NCI-H526 (cell line): ENCODE measurements at places on chromosomes 16 and 17.
A peak's percentile ranks its signal among the peaks of the same experiment; 100 is the strongest.

GRCh38 chr17:55433629-55434422, 12.2 kb upstream of the MMD start:
- peak; percentile 6 for DNase-seq

GRCh38 chr17:21299981-21300600, 15.6 kb downstream of the MAP2K3 start:
- no peak for DNase-seq

GRCh38 chr16:4922721-4923342, 14.1 kb downstream of the PPL start:
- no peak for DNase-seq

- no peak for DNase-seq
Observed at GRCh38 chr17:48960834-48961515, 7.4 kb downstream of the GIP start.

DNA sequence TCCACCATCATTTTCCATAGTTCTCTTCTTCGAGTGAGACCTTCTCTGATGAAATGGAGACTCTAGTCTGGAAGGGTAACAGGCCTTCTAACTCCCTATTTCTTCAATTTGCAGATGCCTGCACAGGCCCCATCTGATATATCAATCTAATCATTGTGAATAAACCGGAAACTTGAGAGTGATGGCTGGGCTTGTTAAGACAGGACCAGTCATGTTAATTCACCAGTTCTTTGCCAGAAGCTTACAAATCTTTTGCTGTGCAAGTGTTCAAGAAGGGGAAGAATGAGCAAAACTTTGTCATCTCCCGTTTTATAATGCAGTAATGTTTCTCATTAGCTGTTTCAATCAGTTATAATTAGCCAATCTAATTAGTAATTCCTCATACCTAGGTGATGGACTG, 1561.3 kb upstream of the GOT2 start:
- no peak for DNase-seq

DNA sequence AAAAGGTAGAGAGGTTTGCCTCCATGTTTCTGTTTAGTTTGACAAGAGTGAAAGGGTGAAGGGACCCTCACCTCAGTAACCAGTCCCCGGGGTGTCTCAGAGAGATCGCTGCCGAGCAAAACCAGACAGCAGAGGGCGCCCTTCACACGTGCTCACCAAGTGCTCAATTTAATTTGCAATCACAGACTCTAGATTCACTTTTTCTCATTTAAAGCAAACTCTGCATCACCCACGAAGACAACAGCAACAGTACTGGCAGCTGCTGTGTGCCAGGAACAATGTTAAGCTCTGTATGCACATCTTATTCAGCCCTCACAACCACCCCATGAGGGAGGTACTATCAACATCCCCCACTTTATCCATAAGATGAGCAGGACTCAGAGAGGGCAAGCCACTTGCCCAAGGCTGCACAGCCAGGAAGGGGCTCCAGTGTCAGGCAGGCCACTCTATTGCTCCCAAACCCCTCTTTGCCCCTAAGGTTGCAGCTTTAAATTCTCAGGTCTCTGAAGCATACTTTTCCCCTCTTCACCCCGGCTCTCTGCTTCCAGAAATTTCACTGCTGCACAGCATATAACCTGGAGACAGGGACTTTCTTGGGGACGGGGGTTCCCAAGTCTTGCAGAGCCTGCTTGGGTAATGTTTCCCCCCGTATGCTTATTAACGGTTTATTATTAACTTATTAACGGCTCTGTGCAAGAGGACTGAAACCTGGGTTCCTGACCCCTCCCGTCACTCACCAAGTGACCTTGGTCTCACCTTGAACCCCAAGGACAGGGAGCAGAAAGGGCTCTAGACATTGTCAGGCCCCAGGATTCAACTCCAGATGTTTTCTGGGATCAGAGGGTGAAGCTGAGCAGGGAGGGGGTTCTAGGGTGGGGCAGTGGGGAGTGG, 70.9 kb downstream of the CNGB1 start:
- DNase-seq = peak; percentile 71

DNA sequence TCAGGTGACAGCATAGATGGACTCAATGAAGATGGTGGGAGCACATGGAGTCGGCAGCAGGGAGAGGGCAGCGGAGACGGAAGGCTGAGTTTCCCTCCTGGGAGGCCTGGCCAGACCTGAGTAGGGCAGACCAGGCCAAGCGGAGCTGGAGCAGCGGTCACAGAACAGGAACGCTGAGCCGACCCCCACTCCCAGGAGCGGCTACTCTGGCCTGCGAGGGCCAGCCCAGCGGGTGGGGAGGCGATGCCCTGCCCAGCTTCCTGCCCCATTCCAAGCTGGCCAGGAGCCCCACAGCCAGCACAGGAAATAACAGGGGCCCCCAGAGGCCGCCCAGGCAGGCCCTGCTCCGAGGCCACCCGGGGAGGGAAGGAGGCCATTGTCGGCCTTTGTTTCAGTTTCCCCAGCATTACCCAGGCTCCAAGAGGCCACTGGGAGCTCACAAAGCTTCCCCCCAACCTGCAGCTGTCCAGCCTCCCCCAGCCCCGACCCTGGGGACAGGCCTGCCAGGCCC, 79.8 kb downstream of the ZNF423 start:
- no peak for DNase-seq

- DNase-seq = no peak
Observed at GRCh38 chr17:1644493-1645206, 882 bp downstream of the SCARF1 start.

- DNase-seq = no peak
Observed at GRCh38 chr16:85296859-85297660, 184.8 kb upstream of the CIBAR2 start.

DNA sequence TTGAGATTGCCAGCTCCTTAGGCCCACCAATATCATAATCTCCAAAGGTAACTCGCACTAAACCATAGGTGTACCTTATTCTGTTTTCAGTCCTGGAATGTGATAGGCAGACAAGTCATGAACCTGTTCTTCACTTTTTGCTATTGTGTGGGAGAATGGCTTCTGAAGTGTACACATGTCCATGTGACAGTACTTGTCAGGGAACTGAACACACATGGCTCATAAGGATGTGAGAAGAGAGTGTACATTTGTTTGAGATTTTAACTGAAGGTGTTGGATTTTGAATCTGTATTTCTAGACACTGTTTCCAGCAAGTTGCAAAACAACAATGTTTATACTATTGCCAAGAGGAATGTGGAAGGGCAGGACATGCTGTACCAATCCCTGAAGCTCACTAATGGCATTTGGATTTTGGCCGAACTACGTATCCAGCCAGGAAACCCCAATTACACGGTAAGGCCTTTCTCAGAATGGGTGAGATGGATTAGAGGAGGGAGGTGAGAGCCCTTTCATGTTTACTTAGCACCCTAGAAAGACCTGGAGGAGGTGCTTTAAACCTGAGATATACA, 14.5 kb upstream of the RASL10B start:
- no peak for DNase-seq

DNA sequence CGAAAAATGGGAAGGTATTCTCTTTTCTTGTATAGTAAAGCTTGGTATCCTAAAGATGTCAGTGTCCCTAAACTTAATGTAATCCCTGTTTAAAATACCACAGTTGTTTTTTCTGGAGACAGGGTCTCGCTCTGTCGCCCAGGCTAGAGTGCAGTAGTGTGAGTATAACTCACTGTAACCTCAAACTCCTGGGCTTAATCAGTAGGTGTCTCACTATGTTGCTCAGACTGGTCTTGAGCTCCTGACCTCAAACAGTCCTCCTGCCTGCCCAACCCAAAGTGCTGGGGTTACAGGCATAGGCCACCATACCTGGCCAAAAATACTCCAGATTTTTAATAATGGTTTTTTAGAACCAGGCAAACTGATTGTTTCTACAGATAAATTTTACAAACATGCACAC, 8.2 kb downstream of the DCAF7 start:
- DNase-seq = no peak

DNA sequence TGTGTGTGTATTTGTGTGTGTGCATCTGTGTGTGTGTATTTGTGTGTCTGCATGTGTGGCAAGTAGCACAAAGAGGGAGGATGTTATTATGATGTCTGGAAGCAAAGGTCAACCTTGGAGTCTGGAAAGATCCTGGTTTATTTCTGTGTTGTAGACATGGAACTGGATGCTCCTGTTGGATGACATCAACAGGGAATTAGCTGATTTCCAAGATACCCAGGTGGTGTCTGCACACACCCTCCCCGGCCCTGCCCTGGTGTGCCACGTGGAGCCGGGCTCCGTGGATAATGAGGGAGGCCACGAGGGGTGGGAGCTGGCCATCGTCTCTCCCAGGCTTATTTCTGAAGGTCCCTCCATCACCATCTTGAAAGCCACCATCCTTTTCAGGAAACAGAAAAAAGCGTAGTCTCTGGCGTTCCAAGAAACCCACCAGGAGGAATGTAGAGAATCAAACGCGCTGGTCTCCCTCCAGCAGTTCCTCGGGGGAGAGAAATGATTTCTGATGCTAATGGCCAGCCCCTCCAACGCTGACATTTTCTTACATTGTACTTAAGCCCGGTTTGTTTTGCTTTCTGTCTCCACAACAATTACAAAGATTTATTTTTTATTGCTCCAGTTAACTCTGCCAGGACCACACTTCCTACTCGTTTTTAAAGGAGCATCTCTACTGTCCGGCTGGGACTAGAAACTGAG, 93.3 kb downstream of the FOXL1 start:
- DNase-seq = no peak

GRCh38 chr16:57422026-57422944, 17.7 kb downstream of the CCL17 start:
- peak; percentile 37 for DNase-seq

DNA sequence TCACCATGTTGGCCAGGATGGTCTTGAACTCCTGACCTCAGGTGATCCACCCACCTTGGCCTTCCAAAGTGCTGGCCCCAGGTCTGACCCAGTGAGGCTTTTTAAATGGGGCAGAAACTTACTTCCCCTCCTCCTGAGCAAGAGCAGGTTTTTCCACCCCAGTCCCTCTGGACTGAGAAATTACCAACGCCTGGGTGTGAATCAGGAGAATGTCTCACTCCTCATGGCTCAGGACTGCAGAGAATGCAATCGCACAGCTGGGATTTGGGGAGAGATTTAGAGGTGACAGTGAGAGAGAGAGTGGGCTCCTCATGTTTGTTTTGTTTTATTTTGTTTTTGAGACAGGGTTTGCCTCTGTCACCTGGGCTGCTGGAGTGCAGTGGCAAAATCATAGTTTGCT, 203.6 kb downstream of the RAB11FIP4 start:
- no peak for DNase-seq

- no peak for DNase-seq
Observed at GRCh38 chr17:78290721-78291120, 59.3 kb downstream of the TMEM235 start.

DNA sequence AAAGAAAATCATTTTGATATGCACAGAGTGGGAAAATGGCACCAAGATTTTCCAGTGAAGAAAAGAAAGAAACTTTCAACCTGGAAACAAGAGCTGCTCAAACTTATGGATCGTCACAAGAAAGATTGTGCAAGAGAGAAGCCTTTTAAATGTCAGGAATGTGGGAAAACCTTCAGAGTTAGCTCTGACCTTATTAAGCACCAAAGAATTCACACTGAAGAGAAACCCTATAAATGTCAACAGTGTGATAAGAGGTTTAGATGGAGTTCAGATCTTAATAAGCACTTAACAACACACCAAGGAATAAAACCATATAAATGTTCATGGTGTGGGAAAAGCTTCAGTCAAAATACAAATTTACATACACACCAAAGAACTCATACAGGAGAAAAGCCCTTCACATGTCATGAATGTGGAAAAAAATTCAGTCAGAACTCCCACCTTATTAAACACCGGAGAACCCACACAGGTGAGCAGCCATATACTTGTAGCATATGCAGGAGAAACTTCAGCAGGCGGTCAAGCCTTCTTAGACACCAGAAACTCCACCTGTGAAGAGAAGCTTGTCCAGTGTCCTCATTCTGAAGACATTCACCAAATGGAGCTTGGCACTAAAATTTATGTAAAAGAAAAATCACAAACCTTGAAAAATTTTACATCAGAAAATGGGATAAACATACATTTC, 12.2 kb downstream of the ZNF75A start:
- DNase-seq = no peak
